ENCODE measurements at places on chromosomes 3 and 15. TPM values are rescaled to one million over a fixed set of nuclear protein-coding genes. Genes with fewer than 3 reads are reported as not detected.

Gene EFCAB12
- 0.05 TPM for total RNA-seq

Gene KLHL24
- 33.3 TPM for total RNA-seq

Gene TTC23
- 16.6 TPM for total RNA-seq

Gene GOLGA6L4
- total RNA-seq: 6.4 TPM

Data from posterior vena cava (tissue), 2 donors.